Activated CD8-positive, alpha-beta T cell treated with anti-CD3 and anti-CD28 coated beads, Interleukin-2, amount 10 ng/mL, durations not matched to agents 7 days and 5 days (primary cell): ENCODE measurements at places on chromosomes 16 and 17.

- peaks cover 6% of the 10 kb centered on the region for H3K4me1 ChIP-seq
- peaks cover 55% of the 10 kb centered on the region for H3K36me3 ChIP-seq
- no peak overlapping the region for H3K4me3 ChIP-seq
- H3K27me3 ChIP-seq, result no peaks in the 10 kb centered on the region
These were observed 5.6 kb upstream of the CDK5R1 start for GRCh38 chr17:32481193-32481592.

DNA sequence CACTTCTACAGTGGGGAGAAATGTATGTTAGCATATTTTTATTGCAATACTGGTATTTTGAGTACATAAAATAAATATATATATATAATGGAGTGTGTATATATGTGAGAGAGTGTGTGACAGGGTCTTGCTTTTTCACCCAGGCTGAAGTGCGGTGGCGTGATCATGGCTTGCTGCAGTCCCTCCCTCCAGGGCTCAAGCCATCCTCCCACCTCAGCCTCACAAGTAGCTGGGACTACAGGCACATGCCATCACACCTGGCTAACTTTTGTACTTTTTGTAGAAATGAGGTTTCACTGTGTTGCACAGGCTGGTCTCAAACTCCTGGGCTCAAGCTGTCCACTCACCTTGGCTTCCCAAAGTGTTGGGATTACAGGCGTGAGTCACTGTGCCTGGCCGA is 4.1 kb downstream of the CYLD start:
- H3K4me1 ChIP-seq, result peaks cover 61% of the 10 kb centered on the region
- peaks cover 57% of the 10 kb centered on the region for H3K36me3 ChIP-seq
- peak overlapping the region; percentile 91 for H3K4me3 ChIP-seq
- no peaks in the 10 kb centered on the region for H3K27me3 ChIP-seq
- DNase-seq, result peak; percentile 41

DNA sequence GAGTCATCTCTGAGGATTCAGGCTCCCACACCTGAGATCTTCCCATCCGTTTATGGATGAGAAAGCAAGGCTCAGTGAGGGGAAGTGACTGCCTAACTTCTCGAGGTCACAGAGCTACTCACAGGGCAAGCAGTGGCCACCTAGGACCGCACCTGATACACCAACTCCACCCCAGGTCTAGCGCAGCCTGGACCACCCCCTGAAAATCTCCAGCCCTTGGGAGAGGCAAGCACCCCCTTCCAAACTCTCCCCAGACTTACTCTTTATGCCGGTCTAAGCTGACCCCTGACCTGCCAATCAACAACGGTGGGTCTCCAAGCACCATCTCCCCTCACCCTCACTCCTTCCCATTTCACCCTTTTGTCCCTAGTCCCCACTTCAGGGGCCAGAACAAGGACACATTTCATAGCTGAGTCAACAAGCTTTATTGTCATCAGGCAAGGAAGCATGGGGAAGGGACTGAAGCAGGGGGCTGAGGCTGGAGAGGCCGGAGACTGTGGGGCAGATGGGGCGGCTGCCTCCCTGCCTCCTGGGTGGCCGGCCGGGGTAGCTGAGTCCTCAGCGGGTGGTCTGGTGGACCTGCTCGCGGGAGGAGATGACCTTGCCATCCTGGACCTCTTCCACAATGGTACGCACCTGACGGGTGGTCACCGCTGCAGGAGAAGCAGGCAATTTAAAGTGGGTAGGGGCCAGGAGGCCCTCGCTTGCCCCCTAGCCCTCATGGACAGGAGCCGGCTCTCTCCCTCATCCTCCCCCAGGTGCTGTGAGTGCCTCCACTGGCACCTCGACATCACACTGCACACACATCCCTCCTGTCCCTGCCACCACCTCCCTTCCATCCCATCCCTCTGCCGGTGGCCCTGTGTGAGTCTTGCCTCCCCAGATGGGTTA is 5.1 kb downstream of the KRT17 start:
- no peak overlapping the region for H3K4me3 ChIP-seq
- no peaks in the 10 kb centered on the region for H3K4me1 ChIP-seq

- no peak for DNase-seq
- H3K27me3 ChIP-seq, result no peaks in the 10 kb centered on the region
- H3K36me3 ChIP-seq, result no peaks in the 10 kb centered on the region
- H3K4me1 ChIP-seq, result no peaks in the 10 kb centered on the region
- H3K27ac ChIP-seq, result no peak overlapping the region
These were observed 17.4 kb upstream of the MPRIP start for GRCh38 chr17:17024778-17025300.

DNA sequence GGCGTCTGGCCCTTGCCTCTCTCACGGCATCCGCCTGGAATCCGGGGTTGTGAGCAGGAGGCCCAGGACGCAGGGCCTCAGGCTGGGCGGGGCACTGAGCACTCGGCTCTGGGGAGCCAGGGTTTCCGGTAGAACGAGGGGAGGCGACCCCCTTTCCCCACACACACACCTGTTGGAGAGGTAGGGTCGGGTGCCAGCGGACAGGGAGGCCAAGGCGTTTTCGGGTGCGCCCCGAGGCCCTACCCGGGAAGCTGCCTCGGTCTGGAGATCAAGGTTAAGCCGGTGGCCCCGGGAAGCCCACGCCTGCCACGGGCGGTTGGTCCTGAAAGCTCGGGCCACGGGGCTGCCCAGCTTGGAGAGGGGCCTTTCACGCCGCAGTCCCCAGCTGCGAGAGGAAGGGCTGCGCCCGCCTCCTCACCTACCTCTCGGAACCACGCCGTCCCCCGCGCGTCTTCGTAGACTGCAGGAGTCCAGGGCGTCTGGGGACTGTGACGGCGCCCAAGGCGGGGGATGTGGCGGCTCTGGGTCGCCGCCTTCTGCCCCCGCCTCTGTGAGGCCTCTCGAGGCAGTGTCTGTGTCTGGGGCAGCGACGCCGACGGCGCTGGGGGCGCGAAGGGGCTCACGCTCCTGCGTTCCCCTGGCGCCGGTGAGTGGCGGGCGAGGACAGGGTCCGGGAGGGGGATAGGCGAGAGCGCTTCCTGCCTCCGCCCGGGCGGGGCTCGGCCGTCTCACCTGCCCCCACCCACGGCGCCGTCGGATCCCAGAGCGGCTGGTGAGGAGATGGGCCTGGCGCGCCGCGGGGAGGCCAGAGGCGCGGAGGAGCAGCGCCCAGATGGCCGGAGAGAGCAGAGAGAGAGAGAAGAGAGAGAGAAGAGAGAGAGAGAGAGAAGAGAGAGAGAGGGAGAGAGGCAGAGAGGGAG is 20.3 kb upstream of the HOXB9 start:
- peak; percentile 42 for DNase-seq
- H3K27ac ChIP-seq, result peak overlapping the region; percentile 75
- peak overlapping the region; percentile 74 for H3K4me3 ChIP-seq
- H3K27me3 ChIP-seq, result peaks cover 70% of the 10 kb centered on the region
- peaks cover 2% of the 10 kb centered on the region for H3K36me3 ChIP-seq

DNA sequence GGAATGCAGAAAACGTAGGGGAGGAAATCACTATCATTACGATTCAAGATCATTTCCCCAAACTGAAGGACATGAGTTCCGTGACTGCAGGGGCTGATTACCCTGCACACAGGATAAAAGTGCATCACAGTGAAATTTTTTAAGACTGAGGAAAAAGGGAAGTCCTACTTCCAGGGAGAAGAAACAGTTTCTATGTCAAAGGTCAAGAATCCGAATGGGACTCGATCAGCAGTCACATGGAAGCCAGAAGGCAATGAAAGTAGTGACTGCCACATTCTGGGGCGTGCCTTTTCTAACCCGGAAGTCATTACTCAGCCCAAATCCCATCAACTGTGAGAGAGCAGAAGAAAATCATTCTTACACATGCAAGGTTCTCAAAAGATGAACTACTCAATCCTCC is 12.1 kb downstream of the ZZEF1 start:
- DNase-seq, result no peak
- H3K27me3 ChIP-seq, result no peaks in the 10 kb centered on the region
- H3K27ac ChIP-seq, result no peak overlapping the region
- H3K4me1 ChIP-seq, result peaks cover 21% of the 10 kb centered on the region

DNA sequence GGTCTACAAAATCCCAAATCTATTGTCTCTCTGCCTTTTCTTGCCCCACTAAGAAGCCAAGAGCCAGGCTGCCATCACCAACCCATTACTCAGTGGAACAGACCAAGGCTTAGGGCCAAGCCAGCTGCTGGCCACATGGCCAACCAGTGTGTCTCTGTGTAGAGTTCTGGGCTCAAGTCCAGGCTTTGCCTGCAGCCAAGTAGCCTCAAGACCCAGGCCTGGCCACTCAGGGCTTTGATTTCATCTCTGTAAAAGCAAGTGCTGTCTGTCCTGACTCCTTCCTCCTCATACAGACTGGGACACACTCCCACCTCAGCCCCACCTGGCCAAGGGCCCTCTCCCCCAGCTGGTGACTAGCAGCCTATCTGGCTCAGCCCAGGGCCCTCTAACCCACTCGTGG is 14.6 kb downstream of the SREBF1 start:
- peaks cover 69% of the 10 kb centered on the region for H3K36me3 ChIP-seq
- peak overlapping the region; percentile 81 for H3K27ac ChIP-seq
- H3K4me1 ChIP-seq, result peaks cover 84% of the 10 kb centered on the region
- H3K4me3 ChIP-seq, result peak overlapping the region; percentile 83
- DNase-seq, result no peak
- no peaks in the 10 kb centered on the region for H3K27me3 ChIP-seq

DNA sequence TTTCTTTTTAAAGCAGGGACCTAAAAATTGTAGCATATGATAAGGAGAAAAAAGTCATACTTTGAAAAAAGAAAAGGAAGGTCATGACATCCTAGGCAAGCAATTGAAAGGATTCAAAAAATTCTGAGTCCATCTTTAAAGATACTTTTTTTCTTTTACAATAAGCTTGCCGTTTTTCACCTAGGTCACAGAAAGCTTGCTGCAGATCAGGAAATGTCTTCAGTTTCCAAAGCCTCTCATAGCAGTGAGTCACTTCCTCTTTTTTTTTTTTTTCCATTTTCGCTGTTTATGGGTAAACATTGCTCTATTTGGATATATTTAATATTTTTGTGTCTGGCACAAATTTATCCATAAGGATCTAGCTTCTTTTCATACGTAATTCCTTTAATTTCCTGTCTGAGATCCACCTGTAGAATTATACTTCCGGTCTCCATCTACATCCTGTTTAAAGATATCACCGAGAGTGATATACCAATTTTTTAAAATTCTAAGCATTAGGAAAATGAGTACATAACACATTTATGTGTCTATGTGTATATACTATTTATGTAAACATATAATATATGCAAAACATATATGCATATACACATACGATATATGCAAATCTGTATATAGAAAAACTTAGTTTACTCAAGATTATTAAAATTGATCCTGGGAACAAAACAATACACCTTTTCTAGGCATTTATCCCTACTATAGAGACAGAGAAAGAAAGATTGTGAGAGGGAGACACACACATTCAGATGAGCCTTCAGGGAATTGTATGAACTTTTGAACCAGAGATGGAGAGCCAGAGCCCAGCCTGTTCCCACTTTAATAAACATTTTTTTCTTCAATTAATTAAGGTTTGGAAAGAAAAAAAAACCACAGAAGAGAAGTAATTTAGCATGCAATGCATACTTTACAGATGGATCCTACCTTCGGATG is 134.4 kb downstream of the SKAP1 start:
- H3K4me3 ChIP-seq, result peak overlapping the region; percentile 75
- H3K36me3 ChIP-seq, result peaks cover 17% of the 10 kb centered on the region
- peak overlapping the region; percentile 90 for H3K27ac ChIP-seq
- no peaks in the 10 kb centered on the region for H3K27me3 ChIP-seq
- peaks cover 34% of the 10 kb centered on the region for H3K4me1 ChIP-seq
- DNase-seq, result no peak

- H3K27me3 ChIP-seq, result no peaks in the 10 kb centered on the region
- no peak for DNase-seq
- peak overlapping the region; percentile 94 for H3K4me3 ChIP-seq
- H3K36me3 ChIP-seq, result peaks cover 54% of the 10 kb centered on the region
- peak overlapping the region; percentile 99 for H3K27ac ChIP-seq
- H3K4me1 ChIP-seq, result peaks cover 55% of the 10 kb centered on the region
These were observed 1.7 kb downstream of the PRKAR1A start for GRCh38 chr17:68513932-68514331.

DNA sequence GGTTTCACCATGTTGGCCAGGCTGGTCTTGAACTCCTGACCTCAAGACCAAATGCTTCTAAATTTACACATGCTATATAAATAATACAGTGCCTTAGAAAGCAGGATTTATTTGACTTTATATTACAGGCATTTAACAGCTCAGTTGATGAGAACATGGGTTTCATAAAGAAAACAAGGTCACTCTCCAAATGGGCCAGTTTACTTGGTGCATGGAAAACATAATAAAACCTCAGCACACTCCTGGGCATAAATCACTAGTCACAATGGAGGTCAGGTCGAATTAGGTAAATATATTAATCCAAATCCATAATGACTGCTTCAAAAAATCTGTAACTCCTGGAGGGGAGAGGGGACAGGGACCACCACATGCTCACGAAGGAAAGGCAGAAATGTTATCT is 24.5 kb downstream of the APPBP2 start:
- no peak overlapping the region for H3K27ac ChIP-seq
- DNase-seq, result no peak
- no peak overlapping the region for H3K4me3 ChIP-seq
- no peaks in the 10 kb centered on the region for H3K27me3 ChIP-seq

- no peak for DNase-seq
- peaks cover 5% of the 10 kb centered on the region for H3K4me1 ChIP-seq
- no peak overlapping the region for H3K4me3 ChIP-seq
- H3K27ac ChIP-seq, result no peak overlapping the region
- H3K27me3 ChIP-seq, result peaks cover 11% of the 10 kb centered on the region
These were observed 235.3 kb downstream of the ZFHX3 start for GRCh38 chr16:72812672-72813071.
